NT2/D1 (cell line): ENCODE measurements at places on chromosomes 6 and 20.

DNA sequence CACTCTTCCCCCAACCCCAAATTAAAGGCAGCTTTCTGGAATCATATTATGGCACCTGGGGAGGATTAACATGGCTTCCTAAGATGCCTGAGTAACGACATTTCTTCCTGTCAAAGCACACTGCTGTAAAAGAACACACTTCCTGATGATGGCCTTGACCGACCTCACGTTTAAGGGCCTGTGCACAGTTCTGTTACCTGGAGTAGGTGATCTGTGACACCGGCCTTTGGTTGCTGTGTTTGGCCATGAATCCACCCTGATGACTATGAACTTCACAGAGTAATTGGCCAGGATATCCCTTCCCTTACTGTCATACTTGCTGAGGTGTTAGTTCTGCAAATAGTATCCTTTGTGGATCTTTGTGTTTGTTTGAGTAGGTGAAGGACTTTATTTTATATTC is 45.8 kb downstream of the PLCB4 start:
- no peak for DNase-seq

GRCh38 chr6:38493931-38494547 is 145.7 kb downstream of the BTBD9 start:
- peak; percentile 67 for DNase-seq

GRCh38 chr6:152356662-152357061 is 280.5 kb downstream of the SYNE1 start:
- peak; percentile 15 for DNase-seq

DNA sequence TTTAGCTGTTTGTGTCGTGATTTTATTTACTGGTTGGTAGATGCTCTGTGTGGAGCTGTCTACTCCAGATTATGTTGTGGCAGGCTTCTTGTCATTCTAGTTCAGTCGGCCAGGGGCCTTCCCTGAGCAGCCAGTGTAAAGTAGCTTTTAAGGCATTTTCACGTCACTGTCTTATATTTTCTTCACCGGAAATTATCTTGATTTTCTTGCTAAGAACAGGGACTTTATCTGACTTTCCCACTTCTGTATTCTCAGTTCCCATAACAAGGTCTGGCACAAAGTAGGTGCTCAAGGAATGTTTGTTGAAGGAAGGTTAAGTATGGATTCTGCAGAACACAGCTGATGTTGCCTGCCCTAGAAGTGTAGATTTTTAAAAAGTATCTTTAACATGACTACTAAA is 868 bp downstream of the LTV1 start:
- no peak for DNase-seq

- DNase-seq, result no peak
These were observed 79.2 kb downstream of the GCLC start for GRCh38 chr6:53465732-53466131.

DNA sequence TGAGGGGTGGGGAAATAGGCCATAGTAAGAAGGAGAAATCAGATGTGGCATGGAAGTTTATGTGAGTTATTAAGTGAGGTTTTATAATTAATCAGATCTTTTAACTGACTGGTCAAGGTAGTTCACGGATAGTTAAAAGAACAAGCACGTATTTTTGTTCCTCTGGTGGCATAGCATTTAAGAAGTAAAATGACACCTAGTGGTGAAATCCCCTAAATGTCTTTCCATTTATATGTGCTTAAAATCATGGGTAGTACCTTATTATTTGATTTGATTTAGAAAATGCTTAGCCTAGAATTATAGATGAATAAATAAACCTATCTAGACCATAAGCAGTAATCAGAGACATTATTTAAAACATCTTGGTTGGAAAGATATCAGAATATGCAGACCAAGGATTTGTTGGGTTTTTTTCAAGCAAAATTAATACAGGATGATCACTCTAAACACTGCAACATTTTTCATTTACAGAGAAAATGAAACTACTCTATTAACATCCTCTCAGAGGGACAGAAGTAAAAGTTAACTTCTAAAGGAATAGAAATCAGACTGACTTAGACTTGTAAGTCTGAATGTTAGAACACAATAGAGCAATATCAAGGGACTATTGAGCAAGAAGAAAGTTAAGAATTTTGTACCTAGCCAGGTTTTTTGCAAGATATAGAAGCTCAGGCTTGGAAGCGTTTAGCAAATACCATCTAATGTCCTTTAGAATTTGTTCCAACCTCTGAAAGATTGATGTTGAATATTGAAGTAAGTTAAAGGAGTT is 81.1 kb downstream of the STXBP5 start:
- no peak for DNase-seq

DNA sequence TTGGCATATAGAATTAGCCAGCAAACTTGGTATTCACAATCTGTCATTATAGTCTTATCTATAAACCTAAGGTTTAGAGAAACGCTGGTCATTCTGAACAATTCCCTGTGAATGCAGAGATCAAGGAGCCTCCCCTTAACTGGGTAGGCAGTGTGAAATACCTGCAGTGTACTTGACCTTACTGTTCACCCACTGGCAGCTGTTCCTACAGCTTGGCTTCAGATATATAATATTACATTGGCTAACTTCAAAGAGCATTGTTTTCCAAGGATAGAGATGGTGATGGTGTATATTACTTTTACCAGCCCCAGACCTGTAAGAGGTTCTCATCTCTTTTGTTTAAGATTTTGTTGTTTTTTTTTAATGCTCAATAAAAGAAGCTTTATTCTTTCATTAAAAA is 168.3 kb downstream of the ESR1 start:
- DNase-seq, result no peak

- DNase-seq, result no peak
These were observed 9.7 kb downstream of the PHF10 start for GRCh38 chr6:169714595-169714994.

GRCh38 chr6:33688451-33689147 is 22.9 kb downstream of the UQCC2 start:
- no peak for DNase-seq

DNA sequence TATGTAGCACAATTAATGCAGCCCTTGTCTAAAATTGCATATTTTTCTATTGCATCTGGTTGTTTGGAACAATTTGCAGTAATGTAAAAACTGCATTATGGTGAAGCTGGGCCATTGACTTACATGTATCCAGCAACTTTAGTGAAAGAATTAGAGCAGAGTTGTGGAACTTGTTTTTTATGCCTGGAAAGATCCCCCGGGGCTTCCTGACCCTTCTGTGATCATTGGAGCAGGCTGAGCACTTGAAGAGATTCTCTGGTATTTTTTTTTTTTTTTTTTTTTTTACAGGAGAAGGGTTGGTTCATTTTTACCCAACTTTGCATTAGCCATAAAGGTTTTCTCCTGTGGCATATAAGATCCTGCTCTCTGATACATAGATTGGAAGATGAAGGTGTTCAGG is 45.0 kb downstream of the LIN28B start:
- no peak for DNase-seq

- DNase-seq, result no peak
These were observed 19.9 kb downstream of the ACSS1 start for GRCh38 chr20:25038103-25038410.

GRCh38 chr20:45323731-45324130 is 15.6 kb upstream of the MATN4 start:
- no peak for DNase-seq

- no peak for DNase-seq
These were observed 179.1 kb downstream of the ARID1B start for GRCh38 chr6:156956286-156956685.

DNA sequence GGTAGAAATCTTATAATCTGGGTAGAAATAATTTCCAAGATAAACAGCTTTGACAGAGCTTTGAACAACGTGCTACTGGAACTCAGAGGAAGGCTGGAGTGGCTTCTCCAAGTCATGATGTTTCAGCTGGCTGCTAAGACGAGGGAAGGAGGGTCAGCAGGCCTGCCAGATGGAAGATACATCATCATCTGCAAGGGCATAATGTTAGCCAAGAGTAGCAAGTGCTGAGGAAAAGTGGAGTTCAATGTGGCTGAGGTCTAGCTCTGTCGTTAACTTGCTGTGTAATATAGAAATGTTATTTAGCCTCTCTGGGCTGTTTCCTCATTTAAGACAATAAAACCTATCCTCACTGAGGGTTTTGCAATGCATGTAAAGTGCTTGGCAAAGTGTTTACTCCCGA is 35.1 kb downstream of the RGS17 start:
- no peak for DNase-seq

GRCh38 chr6:168374051-168374502 is 54.5 kb upstream of the DACT2 start:
- DNase-seq, result no peak

GRCh38 chr6:116136933-116137340 is 11.0 kb upstream of the COL10A1 start:
- no peak for DNase-seq

DNA sequence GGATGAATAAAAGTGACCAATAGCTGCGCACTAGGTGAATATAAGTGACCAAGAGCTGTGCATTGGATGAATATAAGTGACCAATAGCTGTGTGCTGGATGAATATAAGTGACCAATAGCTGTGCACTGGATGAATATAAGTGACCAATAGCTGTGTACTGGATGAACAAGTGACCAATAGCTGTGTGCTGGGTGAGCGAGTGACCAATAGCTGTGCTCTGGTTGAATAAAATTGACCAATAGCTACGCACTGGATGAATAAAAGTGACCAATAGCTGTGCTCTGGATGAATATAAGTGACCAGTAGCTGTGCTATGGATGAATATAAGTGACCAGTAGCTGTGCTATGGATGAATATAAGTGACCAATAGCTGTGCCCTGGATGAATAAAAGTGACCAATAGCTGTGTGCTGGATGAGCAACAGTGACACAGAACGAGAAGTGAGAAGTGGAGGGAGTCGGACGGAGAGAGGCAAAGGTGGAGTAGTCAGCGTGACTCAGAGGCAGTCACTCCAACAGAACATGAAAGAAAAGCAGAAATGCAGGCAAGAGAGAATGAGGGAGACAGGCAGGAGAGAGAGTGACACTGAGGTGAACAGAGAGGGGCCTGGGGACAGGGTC is 38.5 kb downstream of the RBM38 start:
- DNase-seq, result no peak

DNA sequence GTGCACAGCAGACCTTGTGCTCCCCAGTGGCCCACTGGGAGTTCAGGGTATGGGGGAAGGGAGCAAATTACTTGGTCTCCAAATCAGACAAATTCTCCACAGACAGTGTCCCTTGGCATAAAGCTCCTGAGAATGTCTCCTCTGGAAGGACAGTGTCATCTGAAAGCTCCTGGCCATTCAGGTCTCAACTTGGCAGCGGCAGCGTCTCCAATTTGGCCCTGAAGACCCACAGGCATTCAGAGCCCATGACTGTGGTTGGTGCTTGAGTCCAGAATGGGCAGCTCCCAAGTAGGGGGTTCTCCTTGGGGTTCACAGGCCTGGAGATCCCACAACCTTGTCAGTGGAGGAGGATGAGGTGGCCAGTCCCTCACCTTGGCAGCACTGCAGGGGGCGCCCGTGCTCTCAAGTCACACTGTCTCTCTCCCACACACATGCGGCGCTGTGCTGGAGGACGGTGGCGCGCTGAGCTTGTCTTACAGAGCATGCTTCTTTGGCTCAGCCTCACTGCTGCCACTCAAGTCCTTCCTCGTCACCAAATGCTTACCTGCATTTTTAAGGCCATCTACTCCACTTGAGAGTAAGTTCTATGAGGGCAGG is 20.7 kb downstream of the DYNLRB1 start:
- no peak for DNase-seq

- no peak for DNase-seq
These were observed 56.9 kb upstream of the FOXP4 start for GRCh38 chr6:41489120-41489851.

- no peak for DNase-seq
These were observed 44.9 kb downstream of the GINS1 start for GRCh38 chr20:25452333-25452732.

DNA sequence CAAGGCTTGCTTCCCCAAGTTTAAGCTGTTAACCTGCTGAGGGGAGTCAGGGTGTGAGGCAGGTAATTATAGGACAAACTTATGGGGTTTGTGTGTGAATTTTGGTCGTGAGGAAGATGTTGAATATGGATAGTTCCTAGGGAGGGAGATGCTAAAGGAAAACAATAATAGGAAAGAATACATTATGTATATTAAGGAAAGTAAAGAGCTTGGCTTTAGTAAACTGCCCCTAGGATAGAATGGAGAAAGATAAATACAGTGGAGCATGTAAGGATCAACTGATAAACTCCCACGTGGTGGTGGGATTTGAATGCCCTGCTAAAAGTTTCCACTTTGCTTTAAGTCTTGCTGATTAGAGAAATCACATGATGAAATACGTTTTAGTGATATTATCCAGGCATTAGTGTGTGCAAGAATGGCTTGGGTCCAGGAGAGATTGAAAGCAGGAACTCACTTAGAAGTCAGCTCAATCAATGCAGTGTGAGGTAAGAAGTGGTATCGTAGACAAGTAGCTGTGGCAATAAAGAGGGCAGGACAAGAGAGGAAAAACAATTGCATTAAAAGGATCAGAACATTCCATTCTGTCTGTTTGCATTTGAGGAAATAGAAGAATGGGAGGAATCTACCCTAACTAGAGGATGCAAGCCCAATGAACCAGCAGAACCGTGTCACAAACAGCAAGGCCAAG is 52.5 kb downstream of the RPS12 start:
- DNase-seq, result no peak

- no peak for DNase-seq
These were observed 114.8 kb downstream of the FOXO3 start for GRCh38 chr6:108675226-108676200.

- no peak for DNase-seq
These were observed 16.9 kb upstream of the IL17F start for GRCh38 chr6:52261229-52261628.

- DNase-seq, result no peak
These were observed 30.7 kb downstream of the PTPN1 start for GRCh38 chr20:50540620-50541605.

DNA sequence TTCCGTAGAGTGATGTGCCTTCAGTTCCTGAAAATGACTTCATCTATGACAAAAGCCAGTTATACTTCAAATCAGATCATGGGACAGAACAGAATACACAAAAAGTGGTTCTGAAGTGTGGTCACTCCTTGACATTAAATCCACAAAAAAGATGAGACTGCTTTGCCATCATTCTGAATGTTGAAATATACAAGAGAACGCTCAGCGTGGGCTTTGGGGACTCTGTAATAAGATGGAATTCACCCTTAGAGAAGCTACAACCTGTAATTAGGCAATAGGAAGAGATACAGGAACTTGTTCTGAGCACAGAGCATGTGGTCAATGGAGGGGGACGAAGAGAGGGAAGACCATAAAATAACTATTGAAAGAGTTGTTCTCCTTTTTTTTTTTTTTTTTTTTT is 184.3 kb downstream of the CARMIL1 start:
- no peak for DNase-seq

DNA sequence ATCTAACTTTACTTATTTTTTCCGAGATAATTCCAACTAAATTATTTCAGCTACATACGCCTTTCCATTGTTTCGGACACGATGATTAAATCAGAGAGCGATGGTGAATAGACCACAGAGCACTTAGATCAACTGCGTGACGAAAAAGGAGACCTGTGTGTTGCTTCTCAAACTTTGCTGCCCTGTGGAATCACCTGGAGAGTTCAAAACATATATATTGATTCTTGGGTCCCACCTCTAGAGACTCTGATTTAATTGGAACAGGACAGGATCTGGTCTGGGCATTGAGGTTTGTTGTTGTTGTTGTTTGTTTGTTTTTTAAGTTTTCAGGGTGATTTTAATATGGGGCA is 401 bp upstream of the TNFRSF21 start:
- DNase-seq, result no peak
